ENCODE measurements at places on chromosomes 6 and 20.

GRCh38 chr20:58585753-58586540, 65.1 kb upstream of the STX16 start:
- no peak for DNase-seq

DNA sequence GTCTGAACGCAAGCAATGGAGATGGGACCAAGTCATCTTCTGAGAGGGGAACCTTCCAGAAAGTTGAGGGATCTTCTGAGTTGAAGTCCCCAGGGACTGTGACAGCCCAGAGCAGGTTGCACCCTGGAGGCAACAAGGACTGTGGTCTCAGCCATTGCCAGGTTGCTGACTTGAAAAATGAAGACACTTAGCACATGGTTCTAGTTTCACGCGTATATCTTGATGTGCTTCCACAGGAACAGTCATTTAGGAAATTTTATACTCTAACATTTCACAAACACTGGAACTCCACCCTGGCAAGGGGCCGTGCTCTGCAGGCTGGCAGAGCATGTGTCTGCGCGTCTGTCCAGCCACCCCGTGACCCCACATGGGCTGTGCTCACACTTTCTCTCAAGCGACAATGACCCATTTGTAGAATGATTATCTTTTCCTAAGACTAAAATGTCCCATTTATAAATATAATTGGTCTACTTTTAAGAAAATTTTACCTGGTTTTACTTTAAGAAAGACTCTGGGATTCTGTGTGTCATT, 157.0 kb downstream of the ERMARD start:
- no peak for DNase-seq

- no peak for DNase-seq
Observed at GRCh38 chr20:61185181-61185580, 66.9 kb upstream of the CDH4 start.

DNA sequence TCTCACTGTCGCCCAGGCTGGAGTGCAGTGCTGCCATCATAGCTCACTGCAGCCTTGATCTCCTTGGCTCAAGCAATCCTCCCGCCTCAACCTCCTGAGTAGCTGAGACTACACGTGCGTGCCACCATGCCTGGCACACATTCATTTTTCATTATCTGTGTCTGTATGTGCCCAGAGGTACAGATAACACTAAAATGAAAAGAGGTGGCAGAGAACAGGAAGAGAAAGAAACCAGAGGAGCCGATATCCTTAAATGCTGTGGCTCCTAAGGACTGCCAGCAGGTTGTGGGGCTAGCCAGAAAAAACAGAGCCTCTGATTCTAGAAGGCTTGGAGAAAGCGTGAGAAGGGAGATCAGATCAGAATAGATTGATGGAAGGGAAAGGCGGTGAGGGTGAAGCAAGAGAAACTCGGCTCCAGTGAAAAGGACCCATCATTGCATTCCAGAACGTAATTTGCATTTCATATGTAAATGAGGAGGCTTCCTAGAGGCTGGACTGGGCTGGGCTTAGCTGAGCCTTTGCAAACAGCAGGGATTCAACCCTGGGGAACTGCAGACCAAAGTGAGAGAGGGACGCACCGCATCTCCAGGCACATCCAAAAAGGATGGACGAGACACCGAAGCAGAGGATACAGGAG, 64.2 kb downstream of the GCNT2 start:
- no peak for DNase-seq

GRCh38 chr6:139886396-139886795, 511.9 kb upstream of the CITED2 start:
- no peak for DNase-seq

DNA sequence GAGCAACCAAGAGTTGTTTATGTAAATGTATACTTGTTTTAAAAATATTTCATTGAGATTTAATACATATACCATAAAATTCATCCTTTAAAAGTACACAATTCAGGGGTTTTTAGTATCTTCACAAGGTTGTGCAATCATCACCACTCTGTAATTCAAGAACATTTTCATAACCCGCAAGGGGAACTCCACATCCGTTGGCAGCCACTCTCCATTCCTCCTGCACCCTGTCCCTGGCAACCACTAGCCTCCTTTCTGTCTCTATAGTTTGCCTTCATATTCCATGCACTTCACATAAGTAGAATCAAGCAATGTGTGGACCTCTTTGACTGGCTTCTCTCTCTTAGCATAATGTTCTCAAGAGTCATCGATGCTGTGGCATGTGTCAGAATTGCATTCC, 104.2 kb upstream of the PDE10A start:
- no peak for DNase-seq

DNA sequence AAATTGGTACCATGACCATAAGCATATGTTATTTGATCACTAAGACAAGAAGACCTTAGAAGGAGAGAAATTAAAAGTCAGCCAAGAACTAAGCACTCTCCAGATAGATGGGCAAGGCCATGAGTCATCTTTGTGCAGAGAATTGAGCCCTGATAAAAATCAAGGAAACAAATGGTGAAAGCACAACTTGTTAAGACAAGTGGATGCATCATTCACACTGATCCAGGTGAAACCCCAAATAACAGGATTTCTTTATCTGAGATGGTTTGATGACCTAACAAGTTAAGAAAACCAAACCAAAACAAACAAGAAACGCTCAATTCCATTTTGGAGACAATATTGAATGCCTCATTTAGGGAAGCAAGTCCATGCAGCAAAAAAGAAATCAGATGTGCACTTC, 121.6 kb downstream of the ADAT2 start:
- no peak for DNase-seq

DNA sequence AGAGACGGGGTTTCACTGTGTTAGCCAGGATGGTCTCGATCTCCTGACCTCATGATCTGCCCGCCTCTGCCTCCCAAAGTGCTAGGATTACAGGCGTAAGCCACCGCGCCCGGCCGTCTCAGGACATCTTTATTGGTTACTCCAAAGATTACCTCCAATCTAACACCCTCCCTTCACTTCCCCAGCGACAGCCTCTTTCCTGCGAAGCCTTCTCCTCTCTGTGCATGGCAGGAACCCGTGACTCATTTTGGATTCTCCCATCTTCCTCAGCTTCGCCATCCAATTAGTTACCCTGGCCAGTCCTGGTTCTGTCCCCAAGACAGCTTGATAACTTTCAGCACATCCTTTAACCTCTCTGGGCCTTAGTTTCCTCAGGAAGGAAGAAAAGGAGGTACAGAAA, 51.3 kb upstream of the TOX2 start:
- no peak for DNase-seq

DNA sequence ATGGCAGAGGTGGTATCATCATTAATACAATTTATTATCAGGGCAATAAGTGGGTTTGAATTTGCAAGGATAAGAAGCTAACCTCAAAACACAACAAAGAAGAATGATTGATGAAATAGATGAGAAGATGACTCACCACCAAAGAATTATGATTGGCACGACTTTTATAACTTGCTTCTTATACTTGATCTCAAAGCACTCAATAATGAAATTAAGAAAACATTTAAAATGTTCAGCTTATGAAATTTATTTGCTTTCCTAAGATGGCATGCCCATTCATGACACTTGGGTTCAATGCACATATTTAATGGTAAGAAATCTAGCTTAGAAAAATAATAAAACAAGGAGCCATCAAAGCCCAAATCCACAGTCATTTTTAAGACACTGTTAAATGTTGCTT, 477.5 kb downstream of the GJA1 start:
- no peak for DNase-seq

DNA sequence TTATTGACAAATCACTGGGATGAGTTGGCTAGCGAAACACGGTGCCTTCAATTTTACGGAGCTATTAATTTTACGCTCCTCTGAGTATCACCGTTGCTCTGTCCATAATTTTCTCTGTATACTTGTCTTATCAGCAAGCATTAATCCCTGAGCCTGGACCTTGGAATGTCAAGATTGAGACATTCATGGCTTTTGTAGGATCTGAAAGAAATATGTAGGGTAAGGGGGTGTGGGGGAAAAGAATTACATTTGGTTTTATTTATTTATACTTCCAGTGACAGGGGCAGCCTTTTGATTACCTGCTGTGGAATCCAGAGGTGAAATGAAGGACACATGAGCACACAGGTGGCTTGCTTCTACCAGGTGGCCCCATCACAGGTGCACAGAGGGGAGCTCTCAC, 46.6 kb downstream of the DTD1 start:
- DNase-seq, result no peak

DNA sequence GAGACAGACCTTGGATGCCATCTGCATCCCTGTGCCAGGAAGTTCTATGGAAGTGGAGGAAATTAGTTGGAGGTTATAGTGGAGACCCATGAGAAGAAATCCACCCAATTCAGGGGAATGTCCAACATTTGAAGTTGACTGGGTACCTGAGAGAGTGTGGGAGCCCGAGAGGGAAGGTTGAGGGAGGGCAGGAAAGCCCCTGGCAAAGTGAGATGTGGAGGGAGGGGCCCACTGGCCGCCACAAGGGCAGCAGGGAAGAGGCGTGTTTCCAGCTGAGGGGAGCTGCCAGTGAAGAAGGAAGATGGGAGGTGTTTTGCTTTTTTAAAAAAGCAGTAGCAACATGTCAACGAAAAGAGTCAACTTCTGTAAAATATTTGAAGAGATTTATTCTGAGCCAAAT, 16.3 kb upstream of the SERPINB9 start:
- DNase-seq, result no peak

GRCh38 chr6:50966532-50966931, 147.9 kb downstream of the TFAP2B start:
- no peak for DNase-seq

DNA sequence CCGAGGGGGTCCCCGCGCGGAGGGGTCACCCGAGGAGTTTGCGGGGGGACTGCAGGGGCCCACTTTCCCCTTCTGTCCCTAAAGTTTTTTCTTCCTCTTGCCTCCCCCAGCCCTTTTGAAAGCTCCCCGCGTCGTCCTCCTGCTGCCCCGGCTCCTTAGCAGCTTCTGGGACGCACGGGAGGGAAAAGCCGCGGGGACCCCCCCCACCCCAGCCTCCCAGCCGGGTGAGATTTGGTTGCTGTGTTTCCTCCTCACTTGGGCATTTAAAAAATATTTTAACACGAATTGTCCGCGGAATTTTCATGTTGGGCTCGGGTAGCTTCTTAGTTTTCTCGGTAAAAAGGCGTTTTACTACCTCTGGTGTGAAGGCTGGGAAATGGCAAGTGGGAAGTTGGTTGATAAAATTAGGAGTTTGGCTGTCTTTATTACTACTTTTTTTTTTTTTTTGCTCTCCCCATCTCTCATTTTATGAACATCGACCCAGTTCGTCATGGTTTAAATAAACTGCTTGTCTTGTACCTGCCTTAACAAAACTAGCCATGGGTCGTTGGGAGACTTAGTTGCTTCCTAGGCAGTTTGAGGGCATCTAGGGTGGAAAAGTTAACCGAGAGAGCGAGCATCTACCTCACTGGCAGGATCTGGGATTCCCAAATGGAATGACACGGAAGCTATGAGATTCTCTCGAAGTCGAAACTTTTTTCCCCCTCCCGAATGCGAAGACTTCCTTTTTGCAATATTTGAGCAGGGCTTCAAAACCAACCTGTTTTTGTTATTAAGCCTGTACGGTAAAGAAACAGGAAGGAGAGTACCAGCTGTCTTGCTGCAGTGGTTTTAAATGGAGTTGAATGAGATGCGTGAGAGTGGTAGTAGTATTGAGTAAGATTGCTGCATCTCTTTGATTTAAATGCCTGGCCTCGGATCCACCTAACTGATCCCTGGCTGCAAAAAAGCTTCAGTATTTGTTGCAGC, 868 bp downstream of the NCOA3 start:
- DNase-seq, result no peak

- no peak for DNase-seq
Observed at GRCh38 chr6:106090001-106090400, 3.9 kb downstream of the PRDM1 start.

- no peak for DNase-seq
Observed at GRCh38 chr6:37766717-37767116, 52.8 kb upstream of the ZFAND3 start.

DNA sequence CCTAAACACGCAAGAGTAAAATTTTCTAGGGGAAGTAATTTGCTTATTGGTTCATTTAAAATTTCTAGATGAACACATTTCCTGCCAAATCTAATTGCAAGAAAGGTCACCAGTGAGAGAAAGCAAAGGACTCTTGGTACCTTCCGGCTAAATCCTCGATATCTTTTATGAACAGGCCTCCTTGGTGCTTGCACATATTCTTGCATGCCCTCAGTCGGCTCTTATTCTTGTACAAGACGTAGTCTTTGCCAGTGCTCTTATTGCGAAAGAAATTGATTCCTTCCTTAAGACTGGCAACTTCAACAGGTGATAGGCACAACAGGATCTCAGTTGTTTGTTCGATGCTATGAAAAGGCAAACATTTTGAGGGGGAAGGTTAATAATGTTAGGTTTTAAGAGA, 141.7 kb upstream of the CARMIL1 start:
- no peak for DNase-seq

GRCh38 chr6:170439366-170440361, 113.4 kb downstream of the PSMB1 start:
- DNase-seq, result no peak

GRCh38 chr20:16861708-16862107, 113.5 kb downstream of the OTOR start:
- DNase-seq, result no peak

GRCh38 chr6:41497994-41498393, 48.2 kb upstream of the FOXP4 start:
- no peak for DNase-seq

DNA sequence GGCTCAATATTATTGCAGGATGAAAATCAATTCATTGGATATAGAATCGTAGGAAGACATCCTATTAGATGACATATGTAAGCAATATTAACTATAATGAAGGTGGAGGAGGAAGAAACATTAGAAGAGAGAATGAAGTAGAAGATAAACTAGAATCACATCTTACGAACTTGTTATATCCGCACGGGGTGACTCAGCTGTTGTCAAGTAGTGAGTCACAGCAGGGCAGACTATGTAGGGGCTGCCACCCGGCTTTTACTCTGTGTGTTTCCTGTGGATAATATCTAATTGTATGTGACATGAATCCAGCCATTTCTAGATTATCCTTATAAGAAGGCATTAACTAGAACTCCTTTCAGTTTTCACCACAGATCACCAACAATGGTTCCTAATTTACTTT, 520.2 kb downstream of the DOK5 start:
- DNase-seq, result no peak

GRCh38 chr6:44388135-44388487, 605 bp downstream of the CDC5L start:
- no peak for DNase-seq
